ENCODE measurements at places on chromosomes 3 and 15.

GRCh38 chr15:69666441-69666882, 213.8 kb downstream of the RPLP1 start:
- DNase-seq = no peak

- DNase-seq = no peak
These were observed 32.5 kb downstream of the FNDC3B start for GRCh38 chr3:172071780-172072330.

DNA sequence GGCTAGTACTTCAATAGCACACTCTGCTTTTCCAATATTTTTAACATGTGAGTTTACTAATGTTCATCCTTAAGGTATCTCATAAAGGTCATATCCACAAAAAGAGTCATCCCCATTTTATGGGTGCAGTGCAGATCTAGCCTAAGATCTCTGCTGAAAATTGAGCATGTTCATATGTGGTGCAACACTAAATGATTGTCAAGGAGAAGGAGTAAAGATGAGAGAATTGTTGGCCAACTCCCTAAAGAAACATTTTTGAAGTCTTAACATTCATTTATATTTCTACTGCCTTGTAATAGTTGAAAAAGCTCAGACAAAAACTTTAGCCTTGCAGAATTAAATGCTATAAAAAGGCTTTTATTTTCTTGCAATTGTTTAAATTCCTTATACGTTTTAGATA, 1159.6 kb downstream of the TBL1XR1 start:
- no peak for DNase-seq

DNA sequence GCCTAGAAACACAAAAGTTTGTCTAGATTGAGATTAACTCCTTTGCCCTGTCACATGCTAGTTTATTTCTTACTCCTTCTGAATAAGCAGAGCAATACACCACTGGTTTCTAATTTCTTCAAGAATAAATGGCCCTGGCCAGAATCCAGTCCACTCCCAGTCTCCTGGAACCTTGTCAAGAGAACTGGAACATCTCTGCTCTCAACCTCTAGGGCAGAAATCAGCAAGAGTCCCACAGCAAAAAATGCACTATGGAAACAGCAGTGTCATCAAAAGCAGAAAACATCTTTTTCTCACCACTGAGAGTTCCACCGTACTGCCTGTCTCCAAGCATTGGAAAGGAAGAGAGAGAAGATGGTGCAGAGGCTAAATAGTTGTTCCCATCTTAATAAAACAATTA, 35.9 kb upstream of the PPP2R3A start:
- DNase-seq = no peak

DNA sequence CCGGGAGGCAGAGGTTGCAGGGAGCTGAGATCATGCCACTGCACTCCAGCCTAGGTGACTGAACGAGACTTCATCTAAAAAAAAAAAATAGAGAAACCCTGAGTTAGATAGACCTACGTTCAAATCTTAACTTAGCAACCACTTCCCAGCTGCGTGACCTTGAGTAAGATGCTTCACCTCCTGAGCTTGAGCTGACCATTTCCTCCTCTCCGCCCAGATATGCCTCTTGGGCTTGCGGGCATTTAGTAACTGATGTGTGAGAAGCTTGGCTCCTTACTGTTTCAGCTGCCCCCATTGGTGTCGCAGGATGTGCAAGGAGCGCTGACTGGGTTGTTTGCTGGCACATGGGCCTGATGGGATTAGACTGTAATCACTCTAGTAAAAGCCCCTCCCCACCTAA, 26.9 kb upstream of the ATG7 start:
- no peak for DNase-seq

- no peak for DNase-seq
These were observed 63.0 kb upstream of the MB21D2 start for GRCh38 chr3:192980632-192981031.
